ENCODE measurements at places on chromosomes 13 and 19. TPM values are rescaled to one million over a fixed set of nuclear protein-coding genes. Genes with fewer than 3 reads are reported as not detected.
A peak's percentile ranks its signal among the peaks of the same experiment; 100 is the strongest.

WASF3 gene
- total RNA-seq: not detected

DNA sequence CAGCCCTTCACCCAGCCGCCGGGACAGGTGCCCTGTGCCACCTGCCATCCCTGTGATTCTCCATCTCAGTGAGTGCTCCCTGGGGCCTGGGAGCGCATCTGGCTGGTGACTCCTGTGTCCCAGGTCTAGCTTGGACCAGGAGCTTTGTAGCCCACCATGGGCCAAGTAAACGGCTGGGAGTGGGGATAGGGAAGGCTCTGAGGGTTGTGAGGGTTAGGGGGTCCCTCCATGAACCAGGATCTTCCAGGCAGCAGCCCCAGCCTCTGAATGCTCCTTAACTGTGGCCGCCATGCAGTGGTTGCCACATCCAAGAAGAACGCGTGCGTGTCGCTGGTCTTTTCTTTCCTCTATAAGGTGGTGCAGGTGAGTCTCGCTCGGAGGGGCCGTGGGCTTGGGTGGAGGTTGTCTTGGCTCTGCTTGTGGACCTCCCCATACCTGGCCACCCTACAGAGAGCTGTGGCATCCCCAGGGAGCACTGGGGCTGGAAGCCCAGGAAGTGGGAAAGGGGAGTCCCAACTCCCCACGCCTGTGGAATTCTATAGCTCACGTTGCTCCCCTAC is 8.4 kb downstream of the AP1M1 start:
- H3K27me3 ChIP-seq: no peaks in the 10 kb centered on the region
- H3K27ac ChIP-seq: no peak overlapping the region
- H3K4me3 ChIP-seq: no peak overlapping the region
- peaks cover 12% of the 10 kb centered on the region for H3K4me1 ChIP-seq
- H3K36me3 ChIP-seq: peaks cover 22% of the 10 kb centered on the region
- DNase-seq: no peak

- H3K4me1 ChIP-seq: no peaks in the 10 kb centered on the region
- H3K27ac ChIP-seq: no peak overlapping the region
- H3K36me3 ChIP-seq: no peaks in the 10 kb centered on the region
- no peak overlapping the region for H3K4me3 ChIP-seq
Measured at GRCh38 chr19:50705422-50706019, 14.1 kb downstream of the SHANK1 start.

GRCh38 chr13:27508802-27509201 is 58.4 kb upstream of the MTIF3 start:
- H3K27me3 ChIP-seq: peaks cover 4% of the 10 kb centered on the region
- H3K27ac ChIP-seq: no peak overlapping the region
- H3K4me3 ChIP-seq: no peak overlapping the region
- no peaks in the 10 kb centered on the region for H3K4me1 ChIP-seq
- no peak for DNase-seq

DNA sequence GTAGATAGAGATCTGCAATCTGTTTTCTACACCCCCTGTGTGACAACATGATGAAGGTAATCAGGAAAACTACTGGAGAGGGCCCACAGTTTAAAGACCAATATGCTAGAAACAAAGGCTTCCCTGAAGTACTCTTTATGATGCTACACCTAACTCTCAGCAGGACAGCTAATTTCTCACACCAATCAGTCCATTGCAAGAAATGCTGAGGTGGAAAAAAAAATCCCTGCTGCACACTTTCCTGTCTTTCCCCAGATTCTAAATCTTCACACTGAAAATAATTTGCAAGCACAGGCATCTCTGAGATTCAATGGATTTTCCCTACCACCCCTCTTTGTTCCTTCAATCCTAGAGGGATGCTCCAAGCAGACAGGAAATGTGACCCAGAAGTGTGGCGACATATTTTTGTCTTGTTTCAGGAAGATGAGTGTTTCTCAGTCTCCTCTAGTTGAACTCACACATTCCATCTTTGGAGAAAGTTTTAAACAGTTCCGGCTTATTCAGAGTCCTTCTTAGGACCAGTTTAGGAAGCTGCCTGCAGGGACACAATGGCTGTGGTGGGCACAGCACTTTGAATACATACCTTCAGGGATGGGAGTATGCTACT is 671.6 kb downstream of the DIAPH3 start:
- H3K36me3 ChIP-seq: no peaks in the 10 kb centered on the region
- no peak for DNase-seq
- H3K4me1 ChIP-seq: no peaks in the 10 kb centered on the region
- H3K27ac ChIP-seq: no peak overlapping the region

DNA sequence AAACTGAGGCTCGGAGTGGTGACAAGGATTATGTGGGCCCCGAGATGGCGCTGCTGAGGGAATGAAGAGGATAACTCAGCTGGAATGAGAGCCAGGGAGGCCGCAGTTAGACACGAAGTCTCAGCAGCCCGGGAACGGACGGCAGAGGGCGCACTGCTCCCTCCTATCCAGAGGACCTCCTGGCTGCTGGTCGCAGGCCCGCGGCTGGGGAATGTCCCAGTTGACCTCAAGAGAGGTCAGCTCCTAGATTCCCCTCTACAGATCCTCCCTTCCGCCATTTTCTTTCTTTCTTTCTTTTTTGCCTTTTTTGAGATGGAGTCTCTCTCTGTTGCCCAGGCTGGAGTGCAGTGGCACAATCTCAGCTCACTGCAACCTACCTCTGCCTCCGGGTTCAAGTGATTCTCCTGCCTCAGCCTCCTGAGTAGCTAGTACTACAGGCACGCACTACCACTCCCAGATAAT is 24.1 kb upstream of the ASPDH start:
- peak; percentile 71 for DNase-seq
- H3K4me3 ChIP-seq: no peak overlapping the region
- peaks cover 9% of the 10 kb centered on the region for H3K27me3 ChIP-seq
- no peaks in the 10 kb centered on the region for H3K4me1 ChIP-seq
- no peak overlapping the region for H3K27ac ChIP-seq

DNA sequence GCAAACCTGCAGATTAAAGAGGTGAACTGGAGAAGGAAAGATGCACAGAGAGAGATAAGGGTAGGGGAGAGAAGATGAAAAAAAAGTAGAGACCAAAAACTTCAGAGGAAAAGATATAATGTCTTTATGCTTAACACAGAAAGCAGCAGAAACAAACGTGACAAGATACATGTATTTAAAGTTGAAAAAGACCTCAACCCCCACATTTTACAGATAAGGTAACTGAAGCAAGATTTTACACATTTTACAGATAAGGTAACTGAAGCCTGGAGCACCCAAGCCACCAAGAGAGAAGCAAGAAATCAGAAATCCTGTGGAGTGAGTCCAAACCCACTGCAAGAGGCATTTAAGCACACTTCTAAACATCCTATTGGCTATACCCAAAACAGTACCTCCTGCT is 185.3 kb downstream of the TBC1D4 start:
- no peak overlapping the region for H3K27ac ChIP-seq
- DNase-seq: no peak
- H3K4me3 ChIP-seq: no peak overlapping the region
- H3K36me3 ChIP-seq: no peaks in the 10 kb centered on the region
- H3K4me1 ChIP-seq: no peaks in the 10 kb centered on the region

Measured in natural killer cell treated with Interleukin-12 subunit alpha and Interleukin-12 subunit beta and Interleukin-15 and Interleukin-18, amount 100 ng/mL, for 72 hours (primary cell).